ENCODE measurements at places on chromosomes 11 and 22.

GRCh38 chr11:91742155-91742554 lies 482.5 kb upstream of the FAT3 start:
- DNase-seq: no peak

GRCh38 chr11:10906521-10906920 lies 48.7 kb upstream of the ZBED5 start:
- no peak for DNase-seq

- DNase-seq: no peak
These were observed 30.8 kb downstream of the ACO2 start for GRCh38 chr22:41499624-41500280.

- DNase-seq: no peak
These were observed 43.7 kb upstream of the ARHGAP20 start for GRCh38 chr11:110755941-110756340.

DNA sequence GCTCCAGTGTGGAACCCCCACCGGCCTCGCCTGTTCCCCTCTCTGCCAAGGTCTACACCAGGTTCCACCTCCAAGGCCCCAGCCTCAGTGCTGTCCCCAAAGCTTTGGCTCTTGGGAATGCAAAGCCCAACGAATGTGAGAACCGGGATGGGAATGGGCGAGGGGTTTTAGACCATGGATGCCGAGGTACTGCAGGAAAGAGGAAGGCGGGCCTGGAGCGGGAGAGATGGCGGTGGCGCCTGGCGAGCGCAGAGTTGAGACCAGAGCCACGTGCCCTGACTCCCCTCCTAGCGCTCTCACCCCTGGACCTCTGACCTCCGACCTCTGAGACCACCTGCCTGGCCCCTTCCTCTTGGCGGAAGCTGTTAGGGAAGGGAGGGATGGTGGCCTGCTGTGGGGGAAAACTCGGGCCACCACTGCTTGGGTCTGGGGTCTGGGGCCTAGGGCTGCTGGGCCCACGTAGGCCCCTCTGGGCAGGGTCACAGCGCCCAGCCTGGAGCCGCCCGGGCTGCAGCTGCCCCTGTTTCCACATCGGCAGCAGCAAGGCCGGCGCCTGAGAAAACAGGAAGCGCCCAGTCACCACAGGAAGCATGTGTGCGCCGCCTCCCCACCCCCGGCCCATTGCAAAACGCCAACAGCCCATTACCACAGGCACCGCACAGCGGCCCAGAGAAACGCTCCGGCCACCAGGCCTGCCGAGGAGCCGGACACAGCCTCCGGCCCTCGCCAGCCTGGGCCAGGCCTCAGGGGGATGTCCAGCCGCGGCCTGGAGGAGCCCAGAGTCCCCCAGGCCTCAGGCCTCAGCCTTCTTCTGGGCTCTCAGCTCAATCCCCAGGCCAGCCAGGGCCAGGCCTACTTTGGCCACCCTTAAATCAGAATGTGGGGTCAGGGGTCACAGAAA lies 13.8 kb upstream of the SLC39A13 start:
- DNase-seq: peak; percentile 88

DNA sequence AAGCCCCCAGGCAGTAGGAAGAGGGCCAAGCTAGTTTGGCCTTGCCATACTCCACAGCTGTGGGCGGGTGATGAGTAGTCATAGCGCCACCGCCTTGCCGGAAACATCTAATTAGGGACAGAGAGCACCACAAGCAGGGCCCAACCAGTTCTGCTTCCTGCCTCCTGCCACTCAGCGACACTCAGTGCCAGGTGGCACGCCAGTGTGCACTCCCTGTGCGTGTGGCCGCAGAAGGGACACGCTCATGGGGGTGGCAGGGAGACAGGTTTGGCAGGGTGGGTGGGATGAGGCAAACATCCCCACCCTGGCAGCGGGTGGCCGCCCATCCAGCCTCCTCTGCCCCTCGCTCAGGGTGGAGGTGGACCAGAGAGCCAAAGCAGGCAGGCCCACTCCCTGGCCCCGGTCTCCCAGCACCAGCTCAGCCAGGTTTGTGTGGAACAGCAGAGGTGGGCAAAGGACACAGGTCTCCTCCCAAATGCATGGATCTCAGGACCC lies 4.9 kb downstream of the OVOL1 start:
- DNase-seq: no peak

- no peak for DNase-seq
These were observed 9.6 kb downstream of the SERPINH1 start for GRCh38 chr11:75571625-75572024.

DNA sequence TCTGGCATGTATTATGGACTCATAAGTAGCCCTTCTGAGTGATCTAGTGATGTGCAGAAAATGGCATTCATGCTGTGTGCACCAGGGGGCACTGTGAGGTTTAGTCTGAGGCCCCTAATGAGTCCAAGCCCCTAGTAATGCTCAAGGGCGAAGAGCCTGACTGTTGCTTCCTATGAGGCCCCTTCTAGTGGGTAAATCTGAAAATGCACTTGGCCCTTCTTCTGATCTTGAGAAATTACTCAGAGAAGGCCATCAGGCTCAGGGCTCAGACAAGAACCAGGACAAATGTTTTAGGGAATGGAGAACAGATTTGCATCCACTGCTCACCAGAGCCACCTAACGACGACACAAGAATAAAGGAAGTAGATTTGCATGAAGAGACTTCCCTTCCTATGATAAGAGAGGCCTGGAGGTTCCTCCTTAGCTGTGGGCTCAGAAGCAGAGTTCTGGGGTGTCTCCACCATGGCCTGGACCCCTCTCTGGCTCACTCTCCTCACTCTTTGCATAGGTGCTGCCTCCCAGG lies 75.8 kb downstream of the GGTLC2 start:
- no peak for DNase-seq

- DNase-seq: no peak
These were observed 393.5 kb downstream of the TENM4 start for GRCh38 chr11:79047321-79047720.

DNA sequence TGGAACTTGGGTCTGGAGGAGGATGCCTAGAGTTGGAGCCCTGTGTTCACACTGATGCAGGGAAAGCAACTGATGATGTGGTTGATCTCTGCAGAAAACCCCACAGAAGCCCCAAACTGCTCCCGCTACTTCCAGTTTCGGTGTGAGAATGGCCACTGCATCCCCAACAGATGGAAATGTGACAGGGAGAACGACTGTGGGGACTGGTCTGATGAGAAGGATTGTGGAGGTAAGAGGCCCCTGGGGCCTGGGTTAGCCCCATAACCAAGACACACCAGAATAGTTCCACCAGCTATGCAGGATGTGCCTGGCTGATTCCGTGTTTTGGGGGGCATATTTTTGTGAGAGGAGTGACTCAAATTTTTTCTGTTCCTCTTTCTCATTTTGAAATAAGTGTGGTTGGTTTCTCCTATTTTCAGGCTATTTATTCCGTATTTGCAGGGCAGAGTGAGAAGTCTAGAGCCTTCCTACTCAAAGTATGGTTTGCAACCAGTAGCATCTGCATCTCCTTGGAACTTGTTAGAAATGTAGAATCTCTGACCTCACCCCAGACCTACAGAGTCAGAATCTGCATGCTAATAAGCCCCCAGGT lies 137.3 kb upstream of the SORL1-AS1 start:
- DNase-seq: no peak

GRCh38 chr11:116730601-116731000 lies 42.2 kb downstream of the BUD13 start:
- DNase-seq: no peak

DNA sequence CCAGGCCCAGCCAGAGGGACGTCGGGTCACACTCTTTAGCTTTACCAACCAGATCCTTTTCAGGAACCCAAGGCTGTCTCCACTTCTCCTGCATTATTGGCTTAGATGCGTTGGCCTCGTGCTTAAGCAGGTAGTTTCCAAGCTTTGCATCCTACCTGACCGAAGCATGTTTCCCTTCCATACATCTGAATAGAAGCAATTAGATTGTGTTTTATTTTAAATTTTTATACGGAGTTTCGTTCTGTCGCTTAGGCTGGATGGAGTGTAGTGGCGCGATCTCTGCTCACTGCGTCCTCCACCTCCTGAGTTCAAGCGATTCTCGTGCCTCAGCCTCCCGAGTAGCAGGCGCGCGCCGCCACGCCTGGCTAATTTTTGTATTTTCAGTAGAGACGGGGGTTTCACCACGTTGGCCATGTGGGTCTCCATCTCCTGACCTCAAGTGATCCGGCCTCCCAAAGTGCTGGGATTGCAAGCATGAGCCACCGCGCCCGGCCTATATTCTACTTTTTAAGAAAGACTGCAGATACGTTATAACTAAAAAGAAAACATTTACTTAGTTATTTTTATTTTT lies 677 bp downstream of the DYNC2H1 start:
- no peak for DNase-seq

GRCh38 chr22:48692734-48693376 lies 1134.8 kb downstream of the BRD1 start:
- no peak for DNase-seq

DNA sequence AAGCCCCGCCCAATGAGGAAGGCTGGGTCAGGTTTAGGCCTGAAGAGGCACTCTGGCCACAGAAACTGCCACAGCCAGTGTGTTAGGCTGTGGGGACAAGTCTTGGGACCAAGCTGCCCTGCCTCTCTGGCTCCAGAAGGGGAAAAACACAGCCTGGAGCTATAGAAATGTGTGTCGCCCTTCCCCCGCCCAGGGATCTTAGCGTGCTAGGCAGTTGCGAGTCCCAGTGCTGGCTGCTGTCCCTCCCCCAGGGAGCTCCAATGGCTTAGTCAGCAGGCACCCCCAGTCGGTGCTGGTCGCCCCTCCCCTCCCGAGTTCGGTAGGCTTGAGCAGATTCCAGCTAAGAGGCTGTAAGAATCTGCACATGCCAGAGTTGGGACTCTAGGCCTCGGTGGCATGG lies 99.5 kb upstream of the API5 start:
- DNase-seq: no peak

GRCh38 chr11:131966667-131967066 lies 596.3 kb downstream of the NTM start:
- DNase-seq: no peak

DNA sequence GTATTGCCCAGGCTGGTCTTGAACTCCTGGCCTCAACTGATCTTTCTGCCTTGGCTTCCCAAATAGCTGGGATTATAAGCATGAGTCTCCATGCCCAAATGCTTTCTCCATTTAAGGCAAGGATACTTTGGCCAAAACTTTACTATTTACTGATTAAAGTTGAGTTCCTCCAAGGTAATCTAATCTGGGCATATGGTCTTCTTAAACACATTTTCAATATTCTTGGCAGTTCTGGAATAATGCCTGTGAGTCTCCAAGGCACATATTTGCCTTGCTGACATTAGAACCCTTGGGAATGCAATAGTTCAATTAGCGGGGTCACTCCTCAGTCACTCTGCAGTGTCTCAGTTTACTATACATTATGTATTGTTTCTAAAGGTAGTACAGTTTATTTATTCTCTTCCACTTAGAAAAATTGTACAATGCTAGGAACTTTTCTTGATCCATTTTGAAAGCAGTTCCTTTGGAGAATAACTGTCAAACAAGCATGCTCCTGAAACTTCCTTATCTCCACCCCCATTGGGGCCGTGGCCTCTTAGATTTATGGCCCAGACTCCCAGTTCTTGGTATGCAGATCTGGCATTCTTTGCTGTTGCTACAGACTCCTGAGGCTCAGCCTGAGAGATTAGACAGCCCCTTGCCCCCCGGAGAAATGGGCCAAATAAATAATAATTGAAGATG lies 13.1 kb upstream of the RAB38 start:
- no peak for DNase-seq

Measured in pulmonary artery endothelial cell (primary cell).